ENCODE measurements at places on chromosomes 4 and X.

DNA sequence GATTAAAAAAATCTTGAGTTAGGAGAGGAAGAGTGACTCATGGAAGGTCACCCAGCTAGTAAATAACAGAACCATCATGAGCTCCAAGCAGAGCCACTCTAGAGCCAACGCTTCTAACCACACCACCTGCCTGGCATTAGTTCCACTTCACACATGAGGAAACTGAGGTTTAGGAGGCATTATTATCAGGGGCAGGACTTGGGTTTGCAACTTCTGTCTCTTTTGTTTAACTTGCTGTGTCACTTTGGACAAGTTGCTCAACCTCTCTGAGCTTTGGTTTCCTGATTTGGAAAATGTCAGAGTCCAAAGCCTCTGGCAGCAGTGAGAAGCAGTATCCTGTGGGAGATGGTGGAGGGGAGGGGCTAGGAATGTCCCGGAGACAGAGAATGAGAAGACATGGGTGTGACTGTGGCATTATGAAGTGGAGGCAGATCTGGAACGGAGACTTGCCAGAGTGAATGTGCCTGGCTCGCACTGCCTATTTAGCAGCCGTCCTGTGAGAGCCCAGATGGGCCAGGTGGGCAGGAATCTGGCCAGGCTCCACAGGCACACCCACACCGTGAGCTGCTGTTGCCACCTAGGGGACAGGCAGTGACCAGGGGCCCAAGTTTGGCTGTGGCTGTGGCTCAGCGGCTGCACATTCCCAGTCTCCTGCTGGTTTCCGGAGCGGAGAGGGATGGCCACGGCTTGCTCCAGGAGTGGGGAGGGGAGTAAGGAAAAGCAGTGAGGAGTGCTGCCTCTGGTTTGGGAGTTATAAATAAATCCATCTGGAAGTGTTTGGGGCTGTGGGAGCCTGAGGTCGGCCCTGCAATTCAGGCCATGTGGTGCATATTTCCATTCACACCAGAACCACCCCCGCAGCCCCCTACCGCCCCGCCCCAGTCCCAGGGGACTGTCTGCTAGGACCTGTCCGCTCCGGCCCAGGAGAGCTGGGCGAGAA lies 93.4 kb downstream of the NHSL2 start:
- peak; percentile 84 for DNase-seq

DNA sequence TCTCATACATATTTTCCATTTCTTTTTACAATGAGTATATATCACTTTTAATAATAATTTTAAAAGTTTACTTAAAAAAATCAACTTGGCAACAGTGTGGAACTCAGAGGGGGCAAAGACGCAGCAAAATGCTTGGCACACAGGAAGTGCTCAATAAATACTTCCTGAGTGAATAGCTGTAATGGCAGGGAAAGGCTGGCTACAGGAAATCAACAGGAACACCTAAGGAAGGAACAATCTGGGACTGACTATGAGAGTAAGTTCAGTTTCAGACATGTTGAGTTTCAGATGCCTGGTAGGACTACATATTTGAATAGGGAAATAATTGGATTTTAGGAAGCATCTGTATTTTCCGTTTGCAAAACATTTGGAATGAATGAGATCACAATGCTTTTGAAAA lies 137.6 kb downstream of the SCLT1 start:
- DNase-seq = no peak

DNA sequence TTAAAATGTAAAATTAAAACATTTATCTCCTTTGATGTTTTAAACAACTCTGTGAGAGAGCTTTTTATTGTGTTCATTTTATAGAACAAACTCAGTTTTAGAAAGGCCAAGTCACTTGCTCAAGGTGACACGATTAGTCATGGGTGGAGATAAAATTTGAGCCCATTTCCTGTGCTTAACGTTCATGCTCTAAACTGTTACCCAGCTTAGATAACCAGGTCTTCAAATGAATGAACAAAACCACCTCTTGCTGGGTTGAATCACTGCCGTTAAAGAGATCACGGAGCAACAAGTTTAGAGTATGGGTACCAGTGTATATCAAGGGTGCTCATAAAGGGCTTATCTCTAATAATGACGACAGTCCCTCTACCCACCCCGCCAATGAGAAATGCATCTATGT lies 10.2 kb upstream of the CASK start:
- DNase-seq = no peak

- DNase-seq = no peak
These were observed 74.2 kb downstream of the BEND4 start for GRCh38 chr4:42078184-42078801.

DNA sequence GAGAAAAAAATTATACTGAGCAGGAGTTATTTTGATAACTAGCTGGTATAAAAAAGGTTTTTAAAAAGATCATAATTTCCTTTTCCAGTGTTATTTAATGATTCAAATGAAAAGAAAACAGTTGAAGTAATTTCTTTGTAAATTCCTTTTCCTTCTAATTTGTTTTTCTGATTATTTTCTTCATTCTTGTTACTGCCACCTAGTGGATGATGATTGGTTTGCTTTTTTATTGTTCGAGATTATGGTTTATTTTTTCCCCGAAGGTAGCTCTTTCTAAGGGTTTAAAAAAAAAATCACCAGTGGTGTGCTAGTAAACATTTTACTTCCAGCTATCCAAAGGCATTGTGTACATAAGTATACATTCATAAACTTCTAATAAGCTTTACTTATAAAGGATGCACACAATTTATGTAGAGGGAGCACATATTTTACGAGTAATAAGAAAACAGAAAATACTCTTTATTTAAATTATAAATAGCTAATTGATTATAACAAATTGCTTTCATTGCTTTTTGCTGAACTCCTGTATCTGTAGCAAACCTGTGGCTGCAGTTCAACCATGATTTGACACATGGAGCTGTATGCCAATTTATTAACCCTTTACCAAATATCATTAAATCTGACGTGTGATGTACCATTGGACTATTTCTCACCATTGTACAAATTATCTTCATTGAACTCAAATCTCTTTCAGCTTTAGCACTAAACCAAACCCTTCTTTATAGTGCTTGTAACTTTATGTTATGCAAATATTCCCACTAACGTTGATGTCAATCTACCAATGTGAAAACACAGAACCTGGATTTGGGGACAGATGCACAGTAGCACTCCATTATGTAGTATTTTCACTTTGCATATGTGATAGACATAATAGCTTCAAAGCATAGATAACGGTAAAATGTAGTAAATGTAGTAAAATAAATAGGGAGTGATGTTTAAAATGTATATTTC lies 97.8 kb upstream of the ANK2 start:
- no peak for DNase-seq

- no peak for DNase-seq
These were observed 560 bp upstream of the TMSB4X start for GRCh38 chrX:12974305-12974795.

DNA sequence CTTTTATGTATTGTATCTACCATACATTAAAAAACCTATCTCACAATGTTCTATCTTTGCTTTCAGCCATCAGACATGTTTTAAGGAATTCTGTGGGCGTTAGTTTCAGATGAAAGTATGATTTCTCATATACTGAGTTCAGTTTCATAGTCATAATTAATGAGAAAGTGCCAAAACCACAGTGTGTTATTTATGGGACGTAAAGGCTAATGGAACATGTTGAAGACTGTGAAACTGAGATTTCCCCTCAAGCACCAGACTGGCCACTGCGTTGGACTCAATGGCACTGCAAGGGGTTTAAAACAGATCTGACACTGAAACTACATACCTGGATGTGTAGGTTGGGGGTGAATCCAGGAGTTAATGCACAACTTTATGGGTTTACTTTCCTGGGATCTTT lies 32.0 kb downstream of the F8 start:
- DNase-seq = no peak

DNA sequence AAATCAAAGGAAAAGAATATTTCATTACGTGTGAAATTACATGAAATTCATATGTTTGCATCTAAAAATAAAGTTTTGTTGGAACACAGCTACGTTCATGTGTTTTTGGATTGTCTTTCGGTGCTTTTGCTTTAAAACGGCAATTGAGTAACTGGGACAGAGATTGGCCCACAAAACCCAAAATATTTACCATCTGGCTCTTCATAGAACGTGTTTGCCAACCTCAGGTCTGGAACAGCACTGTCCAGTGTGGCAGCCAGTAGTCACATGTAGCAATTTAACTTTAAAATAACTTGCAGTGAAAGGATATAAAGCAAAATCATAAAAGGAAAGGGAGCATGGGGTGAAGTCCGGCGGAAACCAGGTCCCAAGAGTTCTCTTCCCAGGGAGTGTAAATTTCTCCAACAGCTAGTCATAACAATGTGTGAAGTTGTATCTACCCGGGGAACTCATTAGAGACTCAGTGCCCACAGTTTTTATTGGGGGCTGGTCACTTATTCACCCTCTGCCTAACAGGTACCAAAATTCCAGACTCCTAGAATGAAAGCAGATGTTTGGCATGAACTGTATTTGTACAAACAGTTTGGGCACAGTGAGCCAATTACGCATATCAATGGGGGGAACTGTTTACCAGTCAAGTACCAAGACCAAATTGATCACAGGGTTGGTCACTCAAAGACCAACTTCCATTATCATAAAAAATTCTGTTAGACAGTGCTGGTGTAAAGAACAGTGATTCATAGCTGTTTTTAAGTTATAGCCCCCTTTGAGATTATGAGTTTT lies 10.3 kb downstream of the OCIAD1 start:
- DNase-seq = no peak

DNA sequence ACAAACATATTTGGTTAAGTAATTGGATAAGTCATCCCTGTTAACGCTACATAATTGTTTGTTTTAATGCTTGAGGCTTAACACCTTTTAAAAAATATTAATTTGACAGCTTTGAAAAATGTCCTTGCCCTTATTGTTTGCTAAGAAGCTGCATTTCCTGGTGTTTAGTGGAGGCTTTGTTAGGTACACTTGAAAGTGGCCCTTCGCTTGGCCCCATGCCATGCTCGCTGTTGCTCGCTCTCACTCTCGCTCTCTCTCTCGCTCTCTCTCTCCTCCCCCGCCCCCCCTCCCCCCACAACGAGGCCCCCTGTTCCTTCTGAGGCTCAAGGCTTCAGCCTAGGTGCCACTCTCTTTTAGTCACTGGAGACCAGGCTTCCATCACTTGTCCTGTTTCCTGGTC lies 139.6 kb downstream of the DCLK2 start:
- no peak for DNase-seq

DNA sequence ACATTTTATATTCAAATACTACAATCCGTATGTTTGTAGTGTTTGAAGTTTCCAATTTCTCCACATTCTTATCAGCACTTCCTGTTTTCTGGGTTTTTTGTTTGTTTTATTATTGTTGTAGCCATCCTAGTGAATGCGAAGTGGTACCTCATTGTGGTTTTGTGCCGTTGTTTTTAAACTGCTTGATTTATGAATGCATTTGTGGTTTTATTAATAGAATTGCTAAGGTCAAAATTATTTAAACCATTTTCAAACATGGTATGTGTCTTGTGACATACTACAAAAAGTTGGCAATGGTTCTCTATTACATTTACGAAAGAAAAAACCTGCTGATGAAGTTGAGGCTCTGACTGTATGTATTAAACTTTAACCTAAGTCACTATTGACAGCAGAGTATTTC lies 780.0 kb upstream of the MAGEB2 start:
- DNase-seq = no peak

- DNase-seq = no peak
These were observed 9.6 kb upstream of the NDUFC1 start for GRCh38 chr4:139311909-139312308.

GRCh38 chrX:20267931-20268701 lies 1.4 kb upstream of the RPS6KA3 start:
- DNase-seq = peak; percentile 88

DNA sequence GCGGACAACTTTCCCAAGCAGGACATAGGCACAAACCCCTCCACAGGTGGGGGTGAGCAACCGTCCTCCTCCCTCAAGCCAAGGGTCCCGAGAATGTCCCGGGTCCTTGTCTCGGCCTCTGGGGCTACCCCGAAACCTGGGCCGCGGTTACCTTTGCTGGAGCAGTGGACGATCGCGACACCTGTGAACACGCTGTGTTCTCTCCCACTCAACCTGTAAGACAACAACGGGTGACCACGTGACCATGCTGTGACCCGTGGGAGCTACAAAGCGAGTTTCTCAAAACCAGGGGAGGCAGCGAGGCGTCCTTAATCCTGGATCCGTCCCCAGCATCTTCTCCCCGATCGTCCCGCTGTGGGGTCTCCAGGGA lies 17.9 kb downstream of the ASMTL start:
- no peak for DNase-seq

- no peak for DNase-seq
These were observed 19.1 kb upstream of the MECP2 start for GRCh38 chrX:154116426-154117211.

GRCh38 chr4:7844594-7844991 lies 95.1 kb downstream of the AFAP1 start:
- no peak for DNase-seq

DNA sequence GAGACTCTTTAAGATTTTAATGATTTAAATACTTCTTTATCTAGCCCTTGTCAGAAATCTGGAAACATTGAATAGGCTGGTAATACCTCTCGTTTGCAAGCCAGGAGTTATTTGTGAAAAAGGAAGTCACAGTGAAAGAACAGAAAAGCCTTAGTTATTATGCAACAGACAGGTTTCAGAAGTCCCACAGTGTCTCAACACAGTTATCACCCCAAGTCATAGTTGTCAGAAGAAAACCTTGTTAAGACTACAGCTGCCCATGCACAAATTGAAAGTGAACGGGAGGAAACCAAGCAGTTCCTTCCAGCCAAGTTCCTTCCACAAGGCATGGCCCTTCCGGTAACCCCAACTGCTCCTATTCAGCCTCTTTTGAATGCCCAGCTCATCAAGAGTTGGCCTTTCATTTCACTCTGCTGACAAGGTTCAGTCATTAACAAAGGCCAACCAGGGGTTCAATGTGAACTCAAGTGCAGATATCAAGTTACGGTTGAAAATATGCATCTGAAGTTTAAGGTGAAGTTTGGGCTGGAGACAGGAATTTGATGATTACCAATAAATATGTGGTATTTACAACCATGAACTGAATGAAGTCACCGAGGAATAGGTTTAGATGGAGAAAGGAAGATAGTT lies 15.6 kb downstream of the ALPK1 start:
- DNase-seq = no peak

- no peak for DNase-seq
These were observed 68.8 kb upstream of the BCOR start for GRCh38 chrX:40166582-40166981.

- no peak for DNase-seq
These were observed 108.3 kb upstream of the ARSJ start for GRCh38 chr4:114087596-114088230.

- no peak for DNase-seq
These were observed 24.2 kb upstream of the EPGN start for GRCh38 chr4:74284053-74284452.

GRCh38 chr4:165597581-165598480 lies 219.0 kb downstream of the CPE start:
- no peak for DNase-seq

DNA sequence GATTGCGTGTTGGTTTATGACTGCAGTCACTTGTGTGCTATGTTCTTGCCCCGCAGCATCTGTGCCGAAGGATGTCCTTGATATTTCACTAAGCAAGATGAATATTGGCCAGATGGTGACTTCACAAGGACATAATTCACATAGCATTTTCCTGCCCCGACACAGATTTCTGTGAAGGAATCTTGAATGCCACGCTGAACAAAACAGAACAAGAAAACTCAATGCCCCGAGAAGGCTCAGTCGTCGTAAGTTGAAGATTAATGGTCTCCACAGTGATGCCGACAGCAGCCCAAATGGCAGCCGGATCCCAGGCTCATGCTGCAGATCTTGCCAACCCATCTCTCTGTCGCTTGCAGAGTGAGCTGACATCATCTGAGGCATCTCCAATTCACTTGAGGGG lies 145.9 kb downstream of the CPEB2 start:
- DNase-seq = no peak

All from vagina (tissue), 2 donors.